ENCODE measurements at places on chromosomes 4 and X.

- DNase-seq, result no peak
Measured at GRCh38 chrX:11557120-11557519, 108.6 kb downstream of the ARHGAP6 start.

DNA sequence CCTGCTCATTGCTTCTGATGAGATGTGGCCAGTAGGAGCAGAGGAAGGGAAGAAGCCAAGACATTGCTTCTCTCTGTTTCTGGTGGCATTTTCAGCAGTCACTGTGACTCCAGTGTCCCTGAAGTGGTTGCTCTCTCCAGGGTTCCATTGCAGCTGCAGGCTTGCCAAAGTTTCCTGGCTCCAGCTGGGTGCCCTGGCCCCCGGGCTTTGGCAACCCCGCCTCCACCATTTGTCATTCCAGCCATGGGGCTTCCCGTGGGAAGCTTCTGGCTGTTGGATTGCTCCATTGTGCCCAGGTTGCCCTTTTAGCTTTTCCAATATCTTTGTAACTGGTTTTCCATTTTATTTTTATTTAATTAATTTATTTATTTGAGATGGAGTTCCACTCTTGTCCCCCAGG, 12.7 kb downstream of the FGFBP1 start:
- DNase-seq, result no peak

DNA sequence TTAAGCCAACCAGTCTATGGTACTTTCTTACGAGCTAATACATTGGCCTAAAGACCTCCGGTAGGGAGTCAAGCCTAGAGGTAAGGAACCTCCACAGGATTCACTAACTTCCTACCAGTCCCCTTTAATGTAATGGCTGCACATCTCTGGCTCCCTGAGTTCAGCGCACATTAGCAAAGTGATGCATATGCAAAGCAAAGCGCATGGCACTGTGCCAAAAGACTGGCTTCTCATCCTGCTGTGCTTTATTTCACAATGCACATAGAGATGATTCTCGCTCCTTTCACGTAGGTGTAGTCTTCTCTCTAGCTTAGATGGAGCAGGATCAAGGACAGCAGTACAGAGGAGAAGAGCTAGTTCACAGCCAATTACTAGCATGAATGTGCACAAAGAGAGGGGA, 14.6 kb upstream of the CLTRN start:
- no peak for DNase-seq

- no peak for DNase-seq
Measured at GRCh38 chrX:149043401-149043800, 461.7 kb downstream of the IDS start.

DNA sequence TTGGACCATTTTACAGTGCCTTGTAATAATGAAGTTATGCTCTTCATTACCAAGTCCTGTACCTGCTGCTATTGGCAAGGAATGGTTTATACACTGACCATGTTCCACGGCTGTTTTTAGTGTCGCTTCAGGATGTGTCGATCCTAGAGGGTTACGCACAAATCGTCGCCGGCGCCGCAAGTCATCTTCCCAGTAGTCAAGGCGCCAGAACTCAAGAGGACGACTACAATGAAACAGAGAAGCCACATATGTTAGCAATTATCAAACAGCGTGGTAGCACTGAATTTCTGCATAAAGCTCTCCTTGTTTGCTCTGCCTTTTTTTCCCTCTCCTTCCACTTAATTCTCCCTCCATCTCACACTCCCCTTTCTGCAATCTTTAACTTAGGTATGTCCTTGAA, 17.0 kb downstream of the MAB21L2 start:
- DNase-seq, result no peak

DNA sequence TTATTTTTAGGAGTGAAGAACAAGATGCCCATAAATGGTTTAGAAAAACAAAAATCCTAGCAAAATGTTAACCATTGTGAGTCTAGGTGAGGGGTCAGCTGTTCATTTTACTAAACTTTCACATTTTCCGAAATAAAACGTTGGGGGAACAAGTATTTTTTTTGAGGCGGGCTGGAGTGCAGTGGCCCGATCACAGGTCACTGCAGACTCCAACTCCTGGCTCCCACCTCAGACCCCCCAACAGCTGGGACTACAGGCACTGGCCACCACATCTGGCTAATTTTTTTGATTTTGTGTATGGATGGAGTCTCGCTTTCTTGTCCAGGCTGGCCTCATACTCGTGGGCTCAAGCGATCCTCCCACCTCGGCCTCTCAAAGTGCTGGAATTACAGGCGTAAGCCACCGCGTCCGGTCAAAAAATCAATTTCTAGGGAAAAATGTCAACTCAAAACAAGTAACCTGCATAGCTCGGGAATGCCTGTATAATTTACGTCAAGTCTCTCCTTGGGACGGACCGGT, 742 bp upstream of the TAF1 start:
- DNase-seq, result no peak

DNA sequence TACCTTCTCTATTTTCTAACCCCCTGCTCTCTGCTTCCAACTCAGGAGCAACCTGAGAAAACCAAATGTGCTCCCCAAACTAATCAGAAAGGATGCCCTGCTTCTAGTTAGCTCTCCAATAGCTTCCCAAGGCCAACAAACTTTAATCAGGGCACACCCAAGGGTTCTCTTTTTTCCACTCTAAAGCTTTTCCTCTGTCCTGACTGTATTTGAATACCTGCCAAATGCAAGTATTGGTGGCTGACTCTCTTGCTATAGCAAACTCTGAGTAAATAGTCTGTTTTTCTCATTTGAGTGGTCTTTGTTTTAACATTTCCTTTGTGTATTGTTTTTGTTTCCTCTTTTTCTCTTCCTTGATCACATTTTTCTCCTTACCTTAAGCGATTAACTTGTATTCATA, 52.5 kb downstream of the GBA3 start:
- no peak for DNase-seq

- no peak for DNase-seq
Measured at GRCh38 chr4:30950737-30951136, 230.6 kb downstream of the PCDH7 start.

GRCh38 chr4:86834901-86835300, 14.3 kb downstream of the SLC10A6 start:
- DNase-seq, result no peak

DNA sequence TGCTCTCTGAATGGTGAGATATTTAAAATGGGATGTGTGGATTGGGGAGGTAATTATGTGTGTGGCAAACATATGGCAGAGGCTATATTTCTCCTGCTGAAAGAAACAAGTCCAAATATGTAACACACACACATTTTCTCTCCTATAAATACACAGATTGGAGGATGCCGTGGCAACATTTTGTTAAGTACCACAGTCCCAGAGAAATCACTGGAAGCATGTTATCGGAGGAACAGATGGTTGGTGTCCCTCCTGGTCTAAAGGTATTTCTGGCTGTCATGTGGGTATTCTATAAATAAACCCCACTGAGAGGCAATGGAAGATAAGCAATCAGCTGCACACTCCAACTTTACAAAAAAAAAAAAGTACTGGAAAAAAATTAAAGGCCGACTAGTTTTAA, 528.3 kb upstream of the BOD1L1 start:
- no peak for DNase-seq

- DNase-seq, result peak; percentile 71
Measured at GRCh38 chr4:140252742-140253555, 99.0 kb upstream of the MAML3 start.

- DNase-seq, result no peak
Measured at GRCh38 chr4:152110780-152111179, 350.0 kb upstream of the GATB start.

DNA sequence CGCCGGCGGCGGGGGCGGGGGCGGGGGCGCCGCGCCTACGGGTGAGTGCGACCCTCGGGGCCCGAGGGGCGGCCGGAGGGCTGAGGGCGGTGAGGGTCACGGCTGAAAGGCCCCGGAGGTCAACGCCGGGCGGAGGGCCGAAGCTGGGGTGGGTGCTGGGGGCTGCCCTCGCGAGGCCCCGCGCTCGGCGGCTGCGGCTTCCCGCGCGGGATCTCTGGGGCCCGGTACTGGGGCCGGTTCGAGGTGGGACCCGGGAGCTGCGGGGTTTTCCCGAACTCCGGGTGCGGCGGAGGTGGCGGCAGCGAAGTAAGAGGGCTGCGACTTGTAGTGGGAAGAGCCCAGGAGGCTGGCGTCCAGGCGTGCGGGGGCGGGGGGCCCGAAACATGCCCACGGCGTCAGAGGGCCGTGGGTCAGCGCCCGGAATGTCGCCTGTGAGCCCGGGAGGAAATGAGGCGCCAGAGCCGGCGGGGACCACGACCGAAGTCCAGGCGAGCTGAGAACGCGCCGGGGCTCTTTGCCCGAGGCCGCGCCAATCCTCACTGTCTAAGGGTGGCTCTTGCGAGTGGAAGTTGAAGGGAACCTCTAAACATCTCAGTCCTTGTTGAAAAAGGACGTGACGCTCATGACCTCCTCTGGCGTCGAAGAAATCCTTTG, 407 bp downstream of the IL13RA1 start:
- DNase-seq, result no peak

GRCh38 chr4:5812506-5813229, 80.2 kb downstream of the CRMP1 start:
- peak; percentile 48 for DNase-seq

DNA sequence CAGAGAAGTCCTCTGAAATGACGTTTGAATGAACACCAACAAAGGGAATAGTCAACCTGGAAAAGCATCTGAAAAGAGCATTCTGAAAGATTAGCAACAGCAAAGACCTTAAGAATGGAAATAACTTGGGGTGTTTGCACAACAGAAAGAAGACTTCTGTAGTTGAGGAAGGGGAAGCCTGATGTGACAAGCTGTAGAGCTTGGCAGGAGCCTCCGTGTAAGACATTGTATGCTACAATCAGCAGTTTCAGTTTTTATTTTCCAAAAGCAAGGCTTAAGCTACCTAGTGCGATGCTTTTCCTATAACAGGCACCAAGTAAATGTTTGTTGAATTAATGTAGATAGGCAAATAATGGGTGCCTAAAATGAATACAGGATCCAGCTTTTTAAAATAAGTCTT, 484.0 kb downstream of the SPRY1 start:
- DNase-seq, result no peak

DNA sequence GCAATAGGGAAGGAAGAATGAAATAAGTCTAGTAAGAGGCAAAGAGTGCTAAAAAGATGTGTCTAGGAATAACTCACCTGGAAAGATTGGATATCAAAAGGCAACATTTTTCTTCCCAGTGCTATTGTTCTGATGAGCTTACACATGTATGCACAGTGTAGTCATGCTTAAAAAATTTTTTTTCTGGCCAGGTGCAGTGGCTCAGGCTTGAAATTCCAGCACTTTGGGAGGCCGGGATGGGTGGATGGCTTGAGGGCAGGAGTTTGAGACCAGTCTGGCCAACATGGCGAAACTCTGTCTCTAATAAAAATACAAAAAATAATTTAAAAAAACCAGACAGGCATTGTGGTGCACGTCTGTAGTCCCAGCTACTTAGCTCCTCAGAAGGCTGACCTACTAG, 795.8 kb upstream of the IGFBP7 start:
- no peak for DNase-seq

DNA sequence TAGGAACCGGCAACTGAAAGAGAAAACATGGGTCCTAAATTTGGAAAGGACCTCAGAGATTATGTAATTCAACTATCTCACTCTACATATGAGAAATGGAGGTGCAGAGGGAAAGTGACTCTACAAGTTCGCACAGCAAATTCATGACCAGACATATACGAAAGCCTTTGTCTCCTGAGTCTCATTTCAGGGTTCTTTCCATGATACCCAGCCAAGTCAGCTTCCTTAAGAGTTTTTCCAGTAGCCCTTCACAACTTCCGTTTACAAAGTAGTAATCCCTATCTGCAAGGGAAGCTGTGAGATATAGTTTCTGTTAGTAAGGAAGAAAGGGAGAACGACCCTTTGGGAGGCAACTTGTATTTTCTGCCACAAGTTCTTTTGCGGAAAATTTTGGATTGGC, 110.6 kb downstream of the TEX13A start:
- DNase-seq, result no peak

- no peak for DNase-seq
Measured at GRCh38 chr4:152901205-152901604, 34.9 kb upstream of the FHDC1 start.

- no peak for DNase-seq
Measured at GRCh38 chr4:121786221-121786620, 14.9 kb upstream of the EXOSC9 start.

- no peak for DNase-seq
Measured at GRCh38 chr4:186935901-186936300, 212.2 kb upstream of the FAT1 start.

- no peak for DNase-seq
Measured at GRCh38 chrX:147565237-147565636, 346.5 kb upstream of the FMR1 start.

DNA sequence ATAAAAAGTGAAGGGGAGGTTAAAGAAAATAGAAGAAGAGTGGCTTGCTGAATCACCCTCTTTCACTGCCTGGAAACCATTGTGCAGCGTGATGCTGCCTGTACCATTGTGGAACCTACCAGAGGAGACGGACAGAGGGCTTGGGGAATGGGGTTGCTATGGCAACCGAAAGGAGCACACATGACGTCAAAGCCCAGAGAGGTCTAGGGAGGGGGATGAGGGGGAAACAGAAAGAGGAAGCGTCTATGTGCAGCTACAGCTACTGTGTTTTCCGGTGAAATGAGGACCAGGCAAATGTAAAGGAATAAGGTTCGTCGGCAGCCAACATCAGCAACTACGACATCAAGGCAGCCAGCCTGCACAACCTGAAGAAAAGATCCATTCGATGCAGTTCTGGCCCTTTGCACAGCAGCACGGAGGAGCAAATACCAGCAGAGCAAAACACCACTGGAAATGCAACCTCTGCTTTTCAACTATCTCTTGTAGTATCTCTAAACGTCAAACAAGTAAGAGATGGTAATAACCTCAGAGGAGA, at the start of gene MAPK10:
Gene MAPK10, minus strand, starts transcription at position 110 of the 535 bp plus-strand sequence.
- DNase-seq, result peak; percentile 73

DNA sequence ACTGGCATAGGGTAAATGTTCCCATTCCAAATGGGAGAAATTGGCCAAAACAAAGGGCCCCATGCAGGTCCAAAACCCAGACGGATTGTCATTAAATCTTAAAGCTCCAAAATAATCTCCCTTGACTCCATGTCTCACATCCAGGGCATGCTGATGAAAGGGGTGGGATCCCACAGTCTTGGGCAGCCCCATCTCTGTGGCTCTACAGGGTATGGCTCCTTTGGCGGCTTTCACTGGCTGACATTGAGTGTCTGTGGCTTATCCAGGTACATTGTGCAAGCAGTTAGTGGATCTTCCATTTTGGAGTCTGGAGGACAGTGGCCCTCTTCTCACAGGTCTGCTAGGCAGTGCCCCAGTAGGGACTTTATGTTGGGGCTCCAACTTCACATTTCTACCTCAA, 772.9 kb upstream of the INTU start:
- no peak for DNase-seq

DNA sequence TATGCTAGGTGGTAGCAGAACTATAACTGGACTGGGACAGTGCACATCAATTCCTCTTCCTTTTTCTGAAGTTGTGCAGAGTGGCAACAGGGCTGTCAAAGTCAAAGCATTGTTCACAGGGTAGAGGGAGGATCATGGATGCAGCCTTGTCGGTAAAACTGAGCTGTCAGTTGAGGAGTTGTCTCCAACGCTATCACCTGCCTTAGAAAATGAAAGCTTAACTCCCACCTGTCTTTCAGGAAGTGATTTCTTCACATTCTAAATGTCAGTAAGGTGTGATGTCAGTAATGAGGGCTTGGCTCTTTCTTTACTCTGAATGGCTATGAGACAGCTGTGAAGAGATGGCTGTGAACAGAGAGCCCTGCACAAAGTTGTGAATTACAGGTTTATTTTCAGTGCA, 66.4 kb upstream of the BANK1 start:
- no peak for DNase-seq
